Chondrocyte (in vitro differentiated cells): ENCODE measurements at places on chromosomes 5 and 9. TPM values are rescaled to one million over a fixed set of nuclear protein-coding genes. Genes with fewer than 3 reads are reported as not detected.

ZBED3 gene
- 10.7 to 15.8 TPM (median 14.7 TPM) in 3 replicates for total RNA-seq

- no peaks in the 10 kb centered on the region for H3K36me3 ChIP-seq
- H3K4me1 ChIP-seq: peaks cover 3% of the 10 kb centered on the region
- no peak for DNase-seq
- H3K27ac ChIP-seq: no peak overlapping the region
- H3K27me3 ChIP-seq: peaks cover 13% of the 10 kb centered on the region
- H3K4me3 ChIP-seq: no peak overlapping the region
These were observed 7.9 kb upstream of the JADE2 start for GRCh38 chr5:134517553-134517952.

- no peak for DNase-seq
- H3K4me1 ChIP-seq: peaks cover 2% of the 10 kb centered on the region
- no peaks in the 10 kb centered on the region for H3K36me3 ChIP-seq
- no peaks in the 10 kb centered on the region for H3K27me3 ChIP-seq
These were observed 61.8 kb downstream of the CTSL start for GRCh38 chr9:87787735-87788134.

DNA sequence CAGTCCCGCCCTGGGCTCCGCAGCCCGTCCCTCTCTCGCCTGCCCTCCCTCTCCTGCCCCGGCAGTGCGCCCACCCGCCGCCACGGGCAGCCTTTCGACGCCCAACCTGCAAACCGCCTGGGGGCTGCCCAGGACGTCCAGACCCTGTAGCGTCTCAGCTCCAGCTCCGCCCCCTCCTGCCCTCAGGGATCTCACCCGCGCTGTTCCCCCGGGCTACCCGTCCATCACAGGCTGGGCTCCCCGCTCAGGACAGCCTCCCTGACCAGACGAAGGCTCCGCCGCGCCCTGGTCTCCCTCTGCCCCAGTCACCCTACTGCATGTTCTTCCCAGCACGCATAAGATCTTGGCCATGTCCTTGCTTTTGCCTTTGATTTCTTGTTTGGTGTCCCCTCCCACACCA is 1.4 kb downstream of the RASGEF1C start:
- H3K4me1 ChIP-seq: peaks cover 10% of the 10 kb centered on the region
- H3K27me3 ChIP-seq: peaks cover 8% of the 10 kb centered on the region
- DNase-seq: no peak
- H3K27ac ChIP-seq: no peak overlapping the region

HRCT1 gene
- total RNA-seq: 7.2 to 16.6 TPM (median 7.8 TPM) in 3 replicates

ERBIN gene
- total RNA-seq: 58.6 to 64.3 TPM (median 63.8 TPM) in 3 replicates

DNA sequence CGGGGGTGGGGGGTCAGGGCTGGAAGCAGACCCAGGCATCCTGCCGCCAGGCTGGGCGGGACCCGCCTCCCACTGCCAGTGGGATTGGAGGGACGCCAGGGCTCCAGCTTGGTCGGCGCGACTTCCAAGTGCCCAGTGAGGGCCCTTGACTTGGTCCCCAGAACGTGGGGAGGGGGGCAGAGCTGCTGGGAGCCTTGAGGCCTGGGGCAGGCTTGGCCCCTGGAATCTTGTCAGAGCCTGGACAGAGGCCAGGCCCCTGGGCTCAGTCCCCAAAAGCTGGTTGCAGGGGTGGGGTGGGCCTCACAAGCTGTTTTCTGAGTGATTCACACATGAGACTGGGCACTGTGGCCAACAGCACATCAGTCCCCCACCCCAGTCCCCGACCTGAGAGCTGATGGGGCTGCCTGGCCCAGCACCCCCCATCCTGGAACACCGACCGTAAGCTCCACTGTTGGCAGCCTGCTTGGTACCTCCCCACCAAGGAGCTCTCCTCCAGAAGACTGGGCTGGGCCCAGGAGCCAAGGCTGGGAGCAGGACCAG is 526 bp downstream of the CLIC3 start:
- no peak for DNase-seq
- peak overlapping the region; percentile 41 for H3K27ac ChIP-seq
- no peak overlapping the region for H3K4me3 ChIP-seq
- no peaks in the 10 kb centered on the region for H3K27me3 ChIP-seq
- peaks cover 66% of the 10 kb centered on the region for H3K4me1 ChIP-seq

- H3K27me3 ChIP-seq: no peaks in the 10 kb centered on the region
- H3K27ac ChIP-seq: no peak overlapping the region
- H3K36me3 ChIP-seq: no peaks in the 10 kb centered on the region
- peaks cover 18% of the 10 kb centered on the region for H3K4me1 ChIP-seq
These were observed 83.3 kb upstream of the TRIO start for GRCh38 chr5:14059810-14060209.

- no peaks in the 10 kb centered on the region for H3K27me3 ChIP-seq
- H3K36me3 ChIP-seq: no peaks in the 10 kb centered on the region
- H3K27ac ChIP-seq: peak overlapping the region; percentile 90
- H3K4me1 ChIP-seq: peaks cover 45% of the 10 kb centered on the region
- no peak for DNase-seq
These were observed 250.6 kb upstream of the MAP3K1 start for GRCh38 chr5:56564541-56565282.

DNA sequence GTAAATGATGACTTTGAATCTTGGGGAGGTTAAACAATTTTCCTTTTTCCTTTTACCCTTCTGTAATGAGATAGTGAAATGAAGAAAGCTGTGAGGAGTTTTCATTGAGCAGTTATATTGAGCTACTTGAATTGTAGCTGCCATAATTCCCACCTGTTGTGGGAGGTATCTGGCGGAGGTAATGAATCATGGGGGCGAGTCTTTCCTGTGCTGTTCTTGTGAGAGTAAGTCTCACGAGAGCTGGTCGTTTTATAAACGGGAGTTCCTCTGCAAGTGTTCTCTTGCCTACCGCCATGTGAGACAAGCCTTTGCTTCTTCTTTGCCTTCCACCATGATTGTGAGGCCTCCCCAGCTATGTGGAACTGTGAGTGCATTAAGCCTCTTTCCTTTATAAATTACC is 258.4 kb downstream of the FER start:
- H3K4me3 ChIP-seq: no peak overlapping the region
- no peaks in the 10 kb centered on the region for H3K4me1 ChIP-seq
- DNase-seq: no peak
- H3K36me3 ChIP-seq: peaks cover 6% of the 10 kb centered on the region

SV2C gene
- 0.02 TPM in 1 of 3 replicates, not detected in the others for total RNA-seq

TLE1 gene
- total RNA-seq: 12.2 to 17.1 TPM (median 12.6 TPM) in 3 replicates

DNA sequence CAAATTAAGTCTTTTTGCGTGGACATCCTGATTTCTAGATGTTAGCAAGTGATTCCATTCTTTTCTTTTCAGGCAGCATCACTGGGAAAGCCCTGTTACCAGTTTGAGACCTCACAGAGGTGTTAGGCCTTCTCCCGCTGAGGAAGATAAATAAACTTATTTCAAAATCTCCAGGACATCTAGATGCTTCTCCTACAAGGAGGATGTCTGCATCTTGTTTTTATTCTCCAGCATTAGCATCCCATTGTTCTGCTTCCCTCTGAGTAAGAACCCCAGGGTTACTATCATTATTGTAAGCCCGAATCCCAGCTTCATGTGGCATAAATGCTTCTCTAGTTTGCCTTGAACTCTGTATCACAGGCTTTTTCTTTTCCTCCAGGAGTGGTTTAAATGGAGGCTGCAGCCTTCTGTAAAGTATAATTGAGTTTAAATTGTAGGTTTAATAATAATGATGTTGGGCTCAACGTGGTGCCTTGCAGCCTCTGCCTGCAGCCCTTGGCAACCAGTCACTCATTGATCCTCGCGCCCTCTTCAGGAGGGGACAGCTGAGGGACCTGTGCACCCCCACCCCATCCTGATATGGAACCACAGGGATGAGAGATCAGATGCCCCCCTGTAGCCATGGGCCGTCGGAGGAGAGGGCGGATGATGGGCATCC is 114.9 kb downstream of the PDZD2 start:
- DNase-seq: no peak
- H3K4me3 ChIP-seq: no peak overlapping the region
- H3K36me3 ChIP-seq: peaks cover 3% of the 10 kb centered on the region
- no peaks in the 10 kb centered on the region for H3K4me1 ChIP-seq
- peaks cover 12% of the 10 kb centered on the region for H3K27me3 ChIP-seq

DNA sequence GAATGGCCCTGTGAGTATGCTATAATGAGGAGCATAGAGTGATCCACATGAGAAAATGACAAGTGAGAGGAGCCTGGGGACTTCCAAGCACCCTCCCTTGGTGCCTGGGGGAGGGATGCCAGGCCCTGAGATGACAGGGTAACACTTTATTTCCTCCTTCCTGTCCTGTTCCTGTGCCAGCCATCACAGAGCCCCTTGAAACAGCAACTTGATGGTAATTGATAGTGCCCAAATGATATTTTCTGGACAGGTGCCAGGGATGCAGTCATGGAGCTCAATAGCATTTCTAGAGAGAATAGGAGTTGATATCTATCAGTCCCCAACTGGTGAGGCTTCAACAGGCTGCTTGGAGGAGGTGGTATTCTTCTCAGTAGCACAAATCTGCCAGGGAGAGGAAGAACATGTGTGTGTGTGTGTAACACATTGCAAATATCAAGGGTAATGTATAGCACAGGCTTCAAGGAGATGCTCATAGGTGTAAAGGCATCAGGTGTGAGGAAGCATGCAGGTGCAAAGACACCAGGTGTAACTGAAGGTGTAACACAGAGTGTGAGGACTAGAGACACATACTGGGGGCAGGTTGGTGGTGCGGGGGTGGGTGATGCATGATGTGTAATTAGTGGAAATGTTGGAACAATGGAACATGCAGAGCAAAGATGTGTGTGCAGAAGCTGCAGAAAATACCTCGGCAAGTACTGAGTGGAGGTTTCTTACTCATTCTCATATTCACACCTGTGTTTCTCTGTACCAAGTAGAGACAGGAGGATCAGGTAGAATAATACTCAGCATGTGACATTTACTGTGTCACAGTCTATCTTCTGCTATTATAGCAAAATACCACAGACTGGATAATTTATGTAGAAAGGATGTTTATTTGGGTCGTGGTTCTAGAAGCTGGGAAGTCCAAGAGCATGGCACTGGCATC is 18.1 kb upstream of the WWC1 start:
- H3K4me3 ChIP-seq: no peak overlapping the region
- H3K4me1 ChIP-seq: peaks cover 12% of the 10 kb centered on the region
- no peak for DNase-seq
- no peak overlapping the region for H3K27ac ChIP-seq

GRCh38 chr5:153700940-153701339 is 210.5 kb downstream of the GRIA1 start:
- H3K27ac ChIP-seq: no peak overlapping the region
- no peaks in the 10 kb centered on the region for H3K36me3 ChIP-seq
- no peak for DNase-seq
- no peaks in the 10 kb centered on the region for H3K4me1 ChIP-seq

GRCh38 chr9:129624947-129625346 is 1.0 kb upstream of the NTMT1 start:
- DNase-seq: no peak
- H3K27ac ChIP-seq: no peak overlapping the region
- peaks cover 40% of the 10 kb centered on the region for H3K4me1 ChIP-seq

DNA sequence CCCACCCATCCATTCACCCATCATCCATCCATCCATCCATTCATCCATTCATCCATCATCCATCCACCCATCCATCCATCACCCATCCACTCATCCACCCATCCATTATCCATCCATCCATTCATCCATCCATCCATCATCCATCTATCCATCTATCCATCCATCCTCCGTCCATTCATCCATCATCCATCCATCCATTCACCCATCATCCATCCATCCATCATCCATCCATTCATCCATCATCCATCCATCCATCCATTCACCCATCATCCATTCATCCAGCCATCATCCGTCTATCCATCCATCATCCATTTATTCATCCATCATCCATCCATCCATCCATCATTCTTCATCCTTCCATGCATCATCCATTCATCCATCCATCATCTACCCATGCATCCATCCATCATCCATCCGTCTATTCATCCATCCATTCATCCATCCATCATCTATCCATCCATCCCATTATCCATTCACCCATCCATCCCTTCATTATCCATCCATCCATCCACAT is 10.1 kb downstream of the ASS1 start:
- H3K27ac ChIP-seq: no peak overlapping the region
- no peaks in the 10 kb centered on the region for H3K27me3 ChIP-seq
- H3K36me3 ChIP-seq: peaks cover 5% of the 10 kb centered on the region

SCAMP1 gene
- 44.8 to 51.8 TPM (median 46.2 TPM) in 3 replicates for total RNA-seq

SLC23A1 gene
- not detected in 3 replicates for total RNA-seq

GRCh38 chr5:146781157-146781556 is 97.4 kb downstream of the PPP2R2B start:
- H3K27me3 ChIP-seq: peaks cover 3% of the 10 kb centered on the region
- no peak overlapping the region for H3K4me3 ChIP-seq
- no peak overlapping the region for H3K27ac ChIP-seq
- H3K36me3 ChIP-seq: no peaks in the 10 kb centered on the region
- no peak for DNase-seq

ANGPTL2 gene
- total RNA-seq: 26.7 to 39.7 TPM (median 39.0 TPM) in 3 replicates

GRCh38 chr9:137168573-137168903 is 1.3 kb downstream of the LRRC26 start:
- no peaks in the 10 kb centered on the region for H3K36me3 ChIP-seq
- peaks cover 26% of the 10 kb centered on the region for H3K27me3 ChIP-seq
- peak overlapping the region; percentile 15 for H3K4me3 ChIP-seq
- peaks cover 3% of the 10 kb centered on the region for H3K4me1 ChIP-seq
- no peak for DNase-seq
- H3K27ac ChIP-seq: no peak overlapping the region

RNF183 gene
- not detected in 3 replicates for total RNA-seq

- no peaks in the 10 kb centered on the region for H3K27me3 ChIP-seq
- no peak overlapping the region for H3K4me3 ChIP-seq
- DNase-seq: no peak
These were observed 63.5 kb downstream of the ENC1 start for GRCh38 chr5:74576941-74577456.
